CD4-positive, alpha-beta T cell treated with Interleukin-4 for 4 hours (primary cell): ENCODE measurements at places on chromosomes 2 and 18.

- DNase-seq = no peak
Measured at GRCh38 chr18:11957636-11958035, 23.7 kb upstream of the IMPA2 start.

DNA sequence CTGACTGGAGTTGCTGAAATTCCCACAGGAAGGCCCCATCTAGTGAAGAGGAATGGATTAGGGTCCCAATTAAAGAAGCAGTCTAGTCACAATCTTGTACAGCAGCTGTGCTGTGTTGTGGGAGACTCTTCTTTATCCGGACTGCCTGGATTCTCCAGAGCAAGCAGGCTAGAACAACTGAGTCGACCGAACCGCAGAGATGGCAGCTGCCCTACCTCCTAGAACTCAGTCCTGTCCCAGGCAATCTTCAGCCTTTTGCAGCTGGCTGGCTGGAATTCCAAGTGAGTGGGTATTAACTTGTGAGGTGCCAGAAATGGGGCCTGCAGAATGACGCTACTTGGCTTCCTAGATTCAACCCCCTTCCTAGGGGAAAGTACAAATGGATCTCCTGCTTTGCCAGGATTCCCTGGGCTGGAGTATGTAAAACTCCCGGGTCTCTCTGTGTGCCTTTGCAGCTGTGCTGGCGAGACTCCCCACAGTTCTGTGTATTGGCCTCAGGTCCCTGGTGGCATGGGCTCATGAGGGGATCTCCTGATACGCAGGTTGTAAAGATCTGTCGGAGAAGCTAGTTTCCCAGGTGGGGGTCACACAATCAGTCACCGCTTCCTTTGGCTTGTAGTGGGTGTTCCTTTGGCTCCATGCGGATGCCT, 1952.6 kb upstream of the LRRTM1 start:
- DNase-seq = no peak

DNA sequence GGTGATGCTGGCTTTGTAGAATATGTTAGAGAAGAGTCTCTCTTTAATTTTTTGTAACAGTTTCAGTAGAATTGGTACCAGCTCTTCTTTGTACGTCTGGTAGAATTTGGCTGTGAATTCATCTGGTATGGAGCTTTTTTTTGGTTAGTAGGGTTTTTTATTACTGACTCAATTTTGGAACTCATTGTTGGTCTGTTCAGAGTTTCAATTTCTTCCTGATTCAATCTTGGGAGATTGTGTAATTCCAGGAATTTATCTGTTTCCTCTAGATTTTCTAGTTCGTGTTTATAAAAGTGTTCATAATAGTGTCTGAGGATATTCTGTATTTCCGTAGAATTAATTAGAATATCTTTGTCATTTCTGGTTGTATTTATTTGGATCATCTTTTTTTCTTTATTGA, 943.5 kb downstream of the TRIB2 start:
- no peak for DNase-seq

DNA sequence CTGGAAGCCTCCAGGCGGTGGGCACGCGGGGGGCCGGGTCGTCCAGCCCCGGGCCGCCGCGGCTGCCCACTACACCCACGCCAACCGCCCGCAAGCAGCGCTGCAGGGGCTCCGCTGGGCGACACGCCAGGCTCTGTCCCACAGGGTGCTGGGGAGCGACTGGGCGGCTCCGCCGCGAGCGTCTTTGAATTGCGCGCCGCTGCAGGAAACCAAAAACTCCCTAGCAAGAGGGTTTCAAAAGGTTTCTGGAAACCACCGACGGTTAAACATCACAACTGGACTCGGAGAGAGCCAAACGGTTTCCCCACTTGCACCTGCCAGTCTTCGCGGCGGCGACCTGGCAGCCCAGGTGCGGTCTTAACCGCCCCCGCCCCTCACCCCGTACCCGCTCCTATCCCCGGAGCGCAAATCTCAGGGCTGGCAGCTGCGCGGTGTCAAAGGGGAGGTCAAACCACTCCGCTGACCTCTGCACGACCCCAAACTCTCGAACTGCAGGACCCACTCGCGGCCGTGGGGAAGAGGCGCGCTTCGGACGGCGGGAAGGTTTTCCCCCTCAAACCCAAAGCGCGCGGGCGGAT, 1.0 kb downstream of the CXCR4 start:
- DNase-seq = peak; percentile 87

DNA sequence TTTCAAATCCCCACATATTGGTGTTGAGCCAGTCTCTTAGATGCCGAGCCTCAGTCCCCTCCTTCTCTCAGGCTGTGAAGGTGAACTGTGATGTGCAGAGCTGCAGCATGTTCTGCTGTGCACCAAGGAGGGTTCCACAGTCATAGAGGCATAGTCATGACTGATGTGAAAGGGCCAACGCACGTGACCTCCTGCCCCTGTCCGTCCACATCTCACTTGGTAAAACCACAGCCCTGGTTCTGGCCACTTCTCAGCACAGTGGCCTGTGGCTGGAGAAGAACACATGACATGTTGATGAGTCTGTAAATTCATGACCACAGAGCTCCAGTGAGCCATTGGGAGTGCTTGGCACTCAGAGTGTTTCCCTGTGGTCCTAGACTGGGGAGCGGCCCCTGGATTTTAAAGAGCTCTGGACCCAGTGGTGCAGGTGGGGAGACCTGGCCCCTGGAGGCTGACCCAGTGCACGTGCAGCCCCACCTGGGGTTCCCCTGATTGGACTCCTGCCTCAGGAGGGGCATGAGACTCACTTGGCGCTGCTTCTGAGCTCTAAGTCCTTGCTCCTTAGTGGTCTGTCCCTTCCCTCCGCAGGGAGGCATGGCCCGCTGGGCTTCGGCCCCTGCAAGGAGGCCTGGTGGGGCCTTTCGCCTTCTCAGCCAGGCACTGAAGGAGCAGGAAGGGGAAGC, 25.3 kb downstream of the INPP4A start:
- no peak for DNase-seq

- DNase-seq = no peak
Measured at GRCh38 chr2:180952082-180952481, 28.3 kb upstream of the UBE2E3 start.

DNA sequence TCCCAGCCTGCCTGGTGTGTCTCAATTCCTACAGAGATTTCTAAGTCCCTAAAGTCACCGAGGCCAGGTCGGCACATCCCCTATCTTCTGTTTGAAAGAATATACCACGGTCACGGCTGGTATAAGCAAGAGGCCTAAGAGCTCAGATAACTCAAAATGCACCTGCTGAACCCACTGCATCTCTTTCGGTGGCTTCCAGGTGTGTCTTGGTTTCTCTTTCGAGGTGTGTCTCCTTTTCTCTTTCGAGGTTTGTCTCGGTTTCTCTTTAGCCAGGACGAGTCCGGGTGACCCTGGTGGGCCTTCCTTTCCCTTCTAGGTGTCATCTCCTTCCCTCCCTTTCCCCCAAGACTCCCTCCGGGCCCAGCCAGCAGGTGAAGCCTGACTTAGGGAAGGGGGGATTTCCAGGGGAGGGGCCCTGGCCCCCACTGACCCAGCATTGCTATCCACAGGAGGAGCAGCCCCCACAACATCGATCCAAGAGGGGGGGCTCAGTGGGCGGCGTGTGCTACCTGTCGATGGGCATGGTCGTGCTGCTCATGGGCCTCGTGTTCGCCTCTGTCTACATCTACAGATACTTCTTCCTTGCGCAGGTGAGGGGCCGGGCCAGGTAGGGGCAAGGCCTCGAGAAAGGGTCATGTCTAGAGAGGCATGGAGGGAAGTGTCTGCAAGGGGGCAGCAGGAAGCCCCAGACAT, 8.4 kb downstream of the ITM2C start:
- no peak for DNase-seq

DNA sequence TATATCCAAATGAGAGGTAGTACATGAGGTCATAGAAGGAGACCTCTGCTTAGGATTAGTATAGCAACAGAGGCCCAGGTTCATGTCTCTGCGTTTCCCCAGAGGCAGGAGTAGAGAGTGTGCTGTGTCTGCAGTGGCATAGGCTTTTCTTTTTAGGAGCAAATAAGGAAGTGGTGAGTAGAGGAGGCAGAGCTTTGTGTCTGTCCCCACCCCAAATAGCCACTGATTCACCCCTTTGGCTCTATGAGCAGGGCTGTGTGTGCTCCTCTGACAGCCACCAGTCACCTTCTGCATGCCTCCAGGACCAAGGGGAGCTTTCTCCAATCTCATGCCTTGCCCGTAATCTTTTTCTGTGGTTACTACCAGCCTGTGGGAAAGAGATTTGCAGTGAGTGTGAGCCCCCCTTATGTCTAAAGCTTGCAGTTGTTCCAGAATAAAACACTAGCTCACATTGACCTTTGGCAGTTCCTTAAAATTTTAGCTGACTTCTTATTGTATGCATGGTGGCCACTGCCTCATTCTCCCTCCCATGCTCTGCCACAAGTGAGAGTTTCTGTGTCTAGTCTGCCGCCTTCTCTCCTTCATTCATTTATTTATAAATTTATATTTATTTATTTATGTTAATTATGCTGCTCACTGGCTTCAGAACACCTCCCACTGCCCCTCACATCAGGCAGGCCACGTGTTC, 23.5 kb upstream of the ELAC1 start:
- DNase-seq = no peak

- DNase-seq = no peak
Measured at GRCh38 chr2:67463810-67464209, 66.7 kb downstream of the ETAA1 start.

- no peak for DNase-seq
Measured at GRCh38 chr2:206189691-206190090, 30.0 kb downstream of the EEF1B2 start.

- no peak for DNase-seq
Measured at GRCh38 chr18:11310476-11311086, 161.2 kb upstream of the PIEZO2 start.

DNA sequence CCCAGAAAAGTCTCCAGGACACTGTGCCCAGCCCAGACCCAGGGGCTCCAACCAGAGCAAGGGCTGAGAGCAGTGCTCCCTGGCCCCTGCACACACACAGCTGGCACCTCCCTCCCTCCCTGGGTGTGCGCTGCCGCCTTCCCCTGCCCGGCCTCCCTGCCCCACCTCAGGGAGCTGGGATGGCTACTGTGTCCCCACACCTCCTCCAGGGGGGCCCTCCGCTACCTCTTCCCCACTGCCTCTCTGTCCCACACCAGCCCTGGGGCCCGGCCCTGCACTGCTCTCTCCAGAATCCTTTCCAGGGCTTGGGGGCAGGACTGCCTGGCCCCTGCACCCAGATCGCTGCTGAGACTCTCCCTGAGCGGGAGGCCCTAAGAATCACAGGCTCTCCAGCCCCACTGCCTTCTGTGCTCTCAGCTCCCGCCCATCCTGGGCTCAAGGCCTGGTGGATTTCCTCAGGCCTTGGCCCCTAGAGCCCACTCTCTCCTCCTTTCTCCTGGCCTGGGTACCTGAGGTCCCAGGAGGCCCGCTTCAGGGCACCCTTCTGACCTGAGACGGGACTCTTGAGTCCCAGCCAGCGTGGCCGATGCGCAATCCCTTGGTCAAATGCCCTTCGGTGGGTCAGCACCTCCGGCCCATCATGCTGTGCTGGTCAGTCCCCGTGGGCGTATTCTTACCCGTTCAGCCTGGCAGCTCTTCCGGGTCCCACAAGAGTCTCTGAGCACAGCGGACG, 276.8 kb upstream of the HDAC4 start:
- no peak for DNase-seq

DNA sequence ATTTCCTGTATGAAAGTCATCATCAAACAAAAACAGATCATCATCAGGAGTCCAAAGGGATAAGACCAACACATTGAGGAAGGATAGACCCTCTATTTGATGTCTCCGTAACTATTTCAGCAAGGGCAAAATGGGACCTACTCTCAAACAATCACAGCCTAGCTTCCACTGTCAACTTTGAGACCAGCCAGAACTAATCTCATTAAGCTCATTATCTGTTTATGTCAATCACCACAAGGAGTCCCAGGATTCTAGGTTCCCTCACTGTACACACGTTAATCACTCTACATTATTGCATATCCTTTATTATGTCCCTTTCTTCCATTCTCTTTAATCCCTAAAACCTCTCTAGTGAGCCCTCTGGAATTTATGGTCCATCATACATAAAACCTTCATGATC, 370.3 kb upstream of the LINC00305 start:
- no peak for DNase-seq

DNA sequence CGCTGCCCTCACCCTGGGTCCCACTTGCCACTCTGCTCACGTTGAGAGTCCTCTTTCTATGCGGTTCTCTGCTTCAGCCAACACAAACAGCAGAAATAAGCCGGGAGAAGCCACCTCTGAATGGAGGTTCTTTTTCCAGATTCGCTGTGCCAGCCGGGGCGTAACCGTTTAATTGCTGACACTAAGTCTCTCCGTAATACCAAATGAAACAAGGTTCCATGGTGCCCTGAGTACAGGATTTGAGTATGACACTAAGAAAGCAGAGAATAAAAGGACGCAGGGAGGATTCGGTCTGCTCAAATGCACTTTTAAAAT, 37.6 kb downstream of the CTIF start:
- no peak for DNase-seq

GRCh38 chr18:76234676-76235060, 260.4 kb downstream of the ZNF516 start:
- no peak for DNase-seq

GRCh38 chr2:29619689-29620088, 301.7 kb downstream of the ALK start:
- no peak for DNase-seq

GRCh38 chr18:68714366-68714711, 569 bp downstream of the TMX3 start:
- DNase-seq = no peak

DNA sequence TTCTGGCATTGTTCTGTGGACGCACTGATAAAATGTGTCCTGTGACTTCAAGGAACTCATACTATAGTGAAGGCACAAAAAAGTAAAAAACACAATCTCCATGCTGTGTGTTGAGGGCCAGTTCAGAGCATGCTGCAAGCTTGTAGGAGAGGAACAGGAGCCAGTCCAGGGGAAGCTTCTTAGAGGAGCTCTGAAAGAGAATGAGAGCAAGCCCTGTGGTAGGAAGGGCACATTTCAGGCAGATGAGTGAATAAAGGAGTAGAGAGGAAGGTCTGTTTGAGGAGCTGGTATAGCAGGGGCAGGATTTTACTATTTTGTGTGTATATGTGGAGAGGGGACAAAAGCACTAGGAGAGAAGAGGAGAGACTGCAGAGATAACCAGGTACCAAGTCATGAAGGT, 478.3 kb downstream of the ZEB2 start:
- no peak for DNase-seq

GRCh38 chr2:111118481-111118980, 2.2 kb upstream of the BCL2L11 start:
- no peak for DNase-seq

- DNase-seq = no peak
Measured at GRCh38 chr18:32200766-32201165, 10.9 kb downstream of the MEP1B start.
